ENCODE measurements at places on chromosomes 7 and 10.

DNA sequence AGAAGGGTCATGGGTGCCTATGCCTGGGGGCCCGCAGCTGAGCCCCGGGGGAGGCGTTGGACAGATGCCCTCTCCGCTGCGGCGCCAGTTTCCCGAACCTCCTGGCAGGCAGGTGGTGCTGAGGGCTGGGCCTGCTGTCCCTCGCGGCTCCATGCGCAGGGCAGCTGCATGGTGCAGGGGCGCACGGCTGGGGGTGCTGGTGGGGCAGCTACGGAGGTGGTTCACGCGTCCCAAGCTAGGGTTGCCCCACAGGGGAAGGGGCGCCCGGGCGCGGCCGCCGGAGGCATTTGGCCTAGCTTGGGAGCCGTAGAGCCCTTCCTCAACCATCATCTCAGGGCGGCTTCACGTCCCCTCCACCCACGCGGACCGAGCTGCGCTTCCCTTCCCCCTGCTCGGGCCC lies 146.0 kb downstream of the CCDC201 start:
- DNase-seq: no peak

GRCh38 chr10:103110407-103110806 lies 82.7 kb downstream of the NT5C2 start:
- DNase-seq: no peak

GRCh38 chr7:135553346-135553745 lies 4.4 kb upstream of the NUP205 start:
- DNase-seq: no peak

GRCh38 chr10:13904064-13904463 lies 317.3 kb downstream of the PRPF18 start:
- no peak for DNase-seq

DNA sequence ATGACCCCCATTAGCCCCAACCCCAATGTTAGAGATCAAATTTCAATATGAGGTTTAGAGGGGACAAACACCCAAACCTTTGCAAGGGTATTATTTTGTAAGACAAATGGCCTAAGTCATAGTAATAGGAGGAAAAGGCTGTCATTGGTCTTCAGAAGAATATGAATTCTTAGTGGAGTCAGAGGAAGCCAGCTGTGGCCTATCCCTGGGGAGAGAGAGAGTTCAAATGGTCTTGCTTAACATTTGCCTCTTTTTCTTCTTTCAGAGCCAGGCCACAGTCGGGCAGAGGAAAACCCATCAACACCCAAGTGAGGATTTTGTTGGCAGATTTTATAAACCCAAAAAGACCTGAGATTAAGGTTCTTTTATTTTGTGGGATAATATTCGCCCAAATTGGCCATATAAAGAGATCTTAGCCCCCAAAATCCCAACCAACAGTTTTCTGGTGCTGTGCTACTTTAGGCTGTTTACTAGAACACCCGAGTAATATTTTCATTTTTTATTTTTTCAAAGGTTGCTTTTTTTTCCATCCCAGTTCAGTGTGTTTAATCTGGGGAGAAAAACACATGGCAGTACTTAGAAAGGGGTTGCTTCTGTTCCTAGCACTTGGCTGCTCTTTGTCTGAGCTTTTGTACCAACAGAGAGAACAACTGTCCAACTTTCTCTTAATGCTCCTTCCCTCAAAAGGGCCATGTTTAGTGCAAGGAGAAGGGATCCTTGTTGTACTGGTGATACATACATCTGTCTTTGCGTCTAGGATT lies 26.8 kb upstream of the ARMC3 start:
- no peak for DNase-seq

DNA sequence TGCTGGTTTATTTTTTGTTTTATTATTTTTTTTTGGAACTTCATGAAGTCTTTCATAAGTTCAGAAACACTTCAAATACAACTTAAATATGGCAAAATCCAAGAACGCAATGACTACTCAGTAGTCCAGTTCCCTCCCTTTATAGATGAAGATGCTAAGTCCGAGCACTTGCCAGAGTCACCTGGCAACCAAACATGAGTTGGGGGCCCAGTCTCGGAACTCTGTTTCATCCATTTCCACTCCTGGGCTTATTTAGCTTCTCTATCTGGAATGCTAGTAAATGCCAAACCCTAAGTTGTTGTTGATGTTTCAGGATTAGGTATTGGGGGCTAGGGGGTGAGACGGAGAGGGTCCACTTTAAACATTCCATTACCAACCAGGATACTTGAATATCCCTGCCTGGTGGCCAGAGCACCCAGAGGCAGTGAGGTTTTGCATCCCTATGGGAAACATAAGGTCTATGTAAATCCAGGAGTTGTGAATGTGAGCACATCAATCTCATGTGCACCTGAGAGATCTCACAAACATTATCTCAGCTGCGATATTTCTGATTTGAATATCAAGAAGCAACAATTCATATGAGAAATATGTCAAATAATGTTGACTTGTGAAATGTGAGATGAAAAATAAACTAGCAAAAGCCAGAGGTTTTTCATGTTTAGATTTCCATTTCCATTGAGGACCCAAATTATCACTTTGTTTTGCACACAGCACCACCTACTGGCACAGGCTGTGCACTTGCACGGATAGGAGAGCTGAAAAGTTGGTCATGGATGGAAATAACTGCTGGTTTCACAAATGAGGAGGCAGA lies 129.3 kb downstream of the PKD1L1 start:
- DNase-seq: no peak

DNA sequence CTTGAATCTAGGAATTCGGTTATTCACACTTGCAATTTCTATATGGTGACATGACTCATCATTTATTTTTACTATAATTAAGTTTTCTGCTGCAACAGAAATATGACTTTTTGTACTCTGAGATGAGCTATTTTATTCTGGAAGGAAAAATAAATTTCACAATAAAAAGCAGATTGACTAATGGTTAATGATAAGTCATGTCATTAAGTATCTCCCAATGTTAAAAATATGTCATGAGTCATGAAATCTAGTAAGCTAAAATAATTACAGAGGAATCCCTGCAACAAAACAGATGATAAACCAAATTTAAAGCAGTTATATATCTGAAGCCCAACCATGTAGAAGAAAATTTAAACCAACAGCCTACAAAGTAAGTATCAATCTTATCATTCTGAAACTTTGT lies 149.2 kb downstream of the CACNA2D1 start:
- DNase-seq: no peak

- DNase-seq: no peak
Observed at GRCh38 chr7:94324380-94325121, 70.1 kb upstream of the COL1A2 start.

DNA sequence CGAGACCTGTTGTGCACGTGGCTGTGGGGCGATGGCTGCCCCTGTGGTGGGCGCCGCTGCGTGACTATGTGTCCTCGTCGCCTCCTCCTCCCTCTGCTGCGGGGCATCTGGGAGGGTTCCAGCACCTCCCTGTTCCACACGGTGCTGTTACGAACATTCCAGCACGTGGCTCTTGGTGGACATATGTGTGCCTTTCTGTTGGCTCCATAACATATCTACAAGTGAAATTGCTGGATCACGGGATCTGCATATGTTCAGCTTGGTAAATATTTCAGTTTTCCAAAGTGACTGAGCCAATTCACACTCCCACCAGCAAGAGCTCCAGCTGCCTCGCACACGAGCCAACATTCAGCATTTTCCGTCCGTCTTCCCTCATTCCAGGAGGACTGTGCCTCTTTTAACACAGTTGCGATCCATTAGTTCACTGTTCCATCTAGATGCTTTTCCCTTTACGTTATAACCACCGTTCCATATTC lies 25.1 kb downstream of the SNX8 start:
- no peak for DNase-seq
